Stimulated activated CD4-positive, alpha-beta T cell treated with anti-CD3 and anti-CD28 coated beads, Interleukin-1b, Interleukin-23, amount 100 ng/mL, for 1 hour (primary cell): ENCODE measurements at places on chromosomes 2 and 18.
A peak's percentile ranks its signal among the peaks of the same experiment; 100 is the strongest.

- no peak for DNase-seq
Measured at GRCh38 chr2:8551622-8552074, 130.2 kb upstream of the ID2 start.

- no peak for DNase-seq
Measured at GRCh38 chr2:39631718-39632117, 34.0 kb upstream of the TMEM178A start.

DNA sequence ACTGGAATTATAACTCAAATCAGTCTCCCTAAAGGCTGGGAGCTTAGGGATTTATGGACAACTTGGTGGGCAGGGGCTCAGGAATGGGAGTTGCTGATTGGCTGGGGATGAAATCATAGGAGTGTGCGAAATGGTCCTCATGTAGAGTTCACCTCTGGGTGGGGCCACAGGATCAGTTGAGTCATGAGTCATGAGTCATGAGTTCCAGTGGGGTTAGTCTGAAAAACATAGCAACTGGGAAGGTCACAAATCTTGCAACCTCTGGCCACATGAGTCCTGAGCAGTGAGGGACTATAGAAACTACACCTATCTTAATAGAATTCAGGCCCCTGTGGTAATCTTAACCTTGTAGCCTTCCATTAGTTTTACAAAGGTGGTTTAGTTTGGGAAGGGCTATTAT is 383.3 kb downstream of the RBM43 start:
- no peak for DNase-seq

DNA sequence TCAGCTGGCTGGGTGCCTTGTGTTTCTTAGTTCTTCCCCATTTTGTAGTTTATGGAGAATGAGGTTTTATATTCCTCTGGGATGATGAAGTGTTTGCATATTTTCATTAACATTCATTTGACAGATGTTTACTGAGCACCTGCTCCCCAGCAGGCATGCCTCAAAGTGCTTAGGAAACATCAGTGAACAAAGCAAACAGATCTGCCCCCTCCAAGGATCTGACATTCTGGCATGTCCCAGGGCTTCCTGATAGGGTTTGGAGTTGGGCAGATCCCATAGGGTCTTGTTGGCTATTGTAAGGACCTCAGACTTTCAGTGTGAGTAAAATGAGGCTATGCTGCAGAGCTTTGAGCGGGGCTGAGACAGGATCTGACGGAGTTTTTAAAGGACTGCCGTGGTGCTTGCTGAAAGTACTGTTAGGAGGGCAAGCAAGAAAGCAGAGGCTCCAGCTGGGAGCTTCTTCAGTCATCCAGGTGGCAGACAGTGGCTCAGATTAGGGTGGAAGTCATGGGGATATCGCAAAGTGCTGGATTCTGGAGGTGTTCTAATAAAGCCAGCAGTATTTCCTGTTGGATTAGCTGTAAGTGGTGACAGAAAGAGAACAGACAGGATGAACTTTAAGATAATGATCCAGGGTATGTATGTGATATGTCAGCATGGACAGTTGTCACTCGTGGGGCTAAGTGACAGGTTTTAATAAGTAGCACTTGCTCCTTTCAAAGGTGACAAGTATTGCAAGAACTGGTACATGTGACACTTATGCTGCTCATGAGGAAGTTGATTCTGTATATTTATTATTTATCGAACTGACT is 11.3 kb upstream of the IAH1 start:
- DNase-seq: no peak

GRCh38 chr2:120037995-120038541 is 25.2 kb downstream of the EPB41L5 start:
- DNase-seq: no peak

GRCh38 chr2:127191331-127192219 is 28.5 kb downstream of the CYP27C1 start:
- DNase-seq: no peak

- peak; percentile 38 for DNase-seq
Measured at GRCh38 chr2:42493468-42494354, at the start of gene KCNG3. Gene KCNG3 (minus strand): TSS chr2:42493982. CDS start chr2:42493501, 481 bp downstream.

- DNase-seq: no peak
Measured at GRCh38 chr2:238238311-238238765, 1.5 kb downstream of the HES6 start.

- no peak for DNase-seq
Measured at GRCh38 chr2:29743516-29743915, 177.9 kb downstream of the ALK start.

- no peak for DNase-seq
Measured at GRCh38 chr18:8188184-8188583, 421.1 kb upstream of the RAB12 start.

DNA sequence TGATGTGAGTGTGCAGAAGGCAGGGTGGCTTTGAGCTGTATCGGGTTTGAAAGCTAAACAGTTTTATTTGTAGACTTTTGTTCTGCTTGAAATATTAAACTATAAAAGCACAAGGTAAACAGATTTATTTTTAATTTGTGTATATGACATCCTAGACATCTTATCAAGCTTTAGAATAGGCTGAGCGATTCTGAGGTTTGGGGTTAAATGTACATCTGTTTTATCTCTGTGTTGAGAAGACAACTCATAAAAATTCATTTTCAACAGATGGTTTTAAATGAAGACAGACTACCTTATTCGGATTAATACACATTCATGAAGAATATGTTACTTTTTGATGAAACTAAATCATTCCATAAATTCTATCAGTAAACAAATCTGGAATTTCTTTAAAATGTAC is 368.8 kb downstream of the RPRM start:
- DNase-seq: no peak

DNA sequence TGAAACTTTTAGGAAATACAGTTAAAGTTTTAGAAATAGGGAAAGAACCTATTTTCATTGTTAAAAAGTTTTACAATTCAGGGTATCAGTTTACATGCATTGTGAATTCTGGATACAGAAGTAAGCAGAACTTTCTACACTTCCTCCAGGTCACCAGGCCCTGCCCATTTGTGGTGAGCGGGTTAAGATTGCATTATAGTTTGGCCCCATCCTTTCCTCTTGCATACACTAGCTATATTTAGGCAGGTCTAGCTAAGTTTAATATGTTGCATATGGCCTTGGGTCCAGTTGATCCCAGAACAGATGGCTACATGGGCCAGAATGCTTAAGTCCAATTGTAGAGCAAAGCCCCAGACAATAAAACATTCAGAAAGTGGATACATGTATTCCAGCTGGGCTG is 4.8 kb downstream of the VWA3B start:
- no peak for DNase-seq

GRCh38 chr2:120206022-120206581 is 17.1 kb downstream of the TMEM185B start:
- no peak for DNase-seq

DNA sequence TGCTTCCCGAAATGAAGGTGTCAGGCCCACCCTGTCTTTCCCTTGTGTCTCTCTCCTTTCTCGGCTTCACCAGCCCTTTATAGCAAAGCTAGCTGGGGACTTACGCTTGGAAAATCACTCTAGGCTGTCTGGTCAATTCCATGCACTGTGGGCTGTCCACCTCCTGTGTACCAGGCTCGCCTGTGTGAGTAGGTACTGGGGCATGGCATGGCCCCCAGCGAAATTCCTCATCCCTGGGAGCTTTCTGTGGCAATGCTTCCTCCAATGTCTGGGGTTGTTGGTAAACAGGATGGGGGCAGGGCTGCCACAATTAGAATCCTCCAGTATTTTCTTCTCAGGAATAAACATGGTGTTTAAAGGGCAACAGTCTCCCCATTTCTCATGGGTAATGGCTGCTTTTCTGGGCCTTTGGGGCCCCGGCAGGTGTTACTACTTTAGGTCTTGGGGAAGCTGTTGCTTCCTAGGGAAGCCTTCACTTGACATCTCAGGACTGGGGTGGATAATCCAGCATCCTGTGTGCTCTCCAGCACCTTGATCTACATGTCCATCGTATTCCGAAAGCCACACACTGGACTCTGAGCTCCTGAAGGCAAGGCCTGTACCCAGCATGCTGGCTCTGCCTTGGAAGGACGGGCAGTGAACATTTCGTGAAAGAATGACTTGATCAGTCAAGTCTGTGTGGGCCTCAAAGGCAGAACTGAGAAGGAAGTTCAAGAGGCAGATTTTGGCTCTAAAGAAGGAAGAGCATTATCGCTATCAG is 21.1 kb downstream of the RHOB start:
- no peak for DNase-seq

- no peak for DNase-seq
Measured at GRCh38 chr2:198054299-198054698, 249.9 kb downstream of the PLCL1 start.
